ENCODE measurements at places on chromosomes 4 and X.

- DNase-seq, result no peak
Observed at GRCh38 chr4:176052744-176053143, 12.9 kb upstream of the WDR17 start.

DNA sequence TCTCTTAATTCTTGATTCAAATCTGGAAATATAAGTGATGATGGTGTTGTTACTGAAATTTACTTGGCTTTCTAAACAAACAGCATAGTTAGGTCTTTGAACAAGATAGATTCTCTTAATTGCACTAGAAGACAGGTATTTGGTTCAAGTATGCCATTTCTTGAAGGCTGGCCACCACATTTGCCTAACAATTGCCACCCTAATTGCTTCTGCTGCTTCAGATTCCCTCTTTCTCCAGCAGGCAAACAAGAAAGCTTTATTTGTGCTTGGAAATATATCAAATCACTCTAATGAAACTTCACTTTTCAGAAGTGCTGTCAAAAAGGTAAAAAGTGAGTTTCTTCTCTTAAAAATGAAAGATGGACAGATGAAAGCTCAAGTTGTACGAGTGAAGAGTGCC is 418.6 kb downstream of the INPP4B start:
- no peak for DNase-seq

DNA sequence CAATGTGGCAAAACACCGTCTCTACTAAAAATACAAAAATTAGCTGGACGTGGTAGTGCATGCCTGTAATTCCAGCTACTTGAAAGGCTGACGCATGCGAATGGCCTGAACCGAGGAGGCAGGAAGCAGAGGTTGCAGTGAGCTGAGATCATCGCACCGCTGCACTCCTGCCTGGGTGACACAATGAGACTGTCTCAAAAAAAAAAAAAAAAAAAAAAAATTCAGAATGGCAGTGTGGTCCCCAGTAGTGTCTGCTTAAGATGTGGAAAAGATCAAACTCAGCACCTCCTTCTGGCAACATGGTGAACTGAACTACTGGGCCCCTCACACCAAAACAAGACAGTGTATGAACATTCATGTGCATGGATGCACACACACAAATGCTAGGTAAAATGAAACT is 32.2 kb downstream of the SMS start:
- peak; percentile 44 for DNase-seq

GRCh38 chr4:113179996-113180395 is 130.5 kb downstream of the ANK2 start:
- no peak for DNase-seq

- no peak for DNase-seq
Observed at GRCh38 chr4:158450741-158451140, 70.9 kb upstream of the RXFP1 start.

GRCh38 chrX:149453030-149453429 is 52.1 kb downstream of the IDS start:
- DNase-seq, result no peak

DNA sequence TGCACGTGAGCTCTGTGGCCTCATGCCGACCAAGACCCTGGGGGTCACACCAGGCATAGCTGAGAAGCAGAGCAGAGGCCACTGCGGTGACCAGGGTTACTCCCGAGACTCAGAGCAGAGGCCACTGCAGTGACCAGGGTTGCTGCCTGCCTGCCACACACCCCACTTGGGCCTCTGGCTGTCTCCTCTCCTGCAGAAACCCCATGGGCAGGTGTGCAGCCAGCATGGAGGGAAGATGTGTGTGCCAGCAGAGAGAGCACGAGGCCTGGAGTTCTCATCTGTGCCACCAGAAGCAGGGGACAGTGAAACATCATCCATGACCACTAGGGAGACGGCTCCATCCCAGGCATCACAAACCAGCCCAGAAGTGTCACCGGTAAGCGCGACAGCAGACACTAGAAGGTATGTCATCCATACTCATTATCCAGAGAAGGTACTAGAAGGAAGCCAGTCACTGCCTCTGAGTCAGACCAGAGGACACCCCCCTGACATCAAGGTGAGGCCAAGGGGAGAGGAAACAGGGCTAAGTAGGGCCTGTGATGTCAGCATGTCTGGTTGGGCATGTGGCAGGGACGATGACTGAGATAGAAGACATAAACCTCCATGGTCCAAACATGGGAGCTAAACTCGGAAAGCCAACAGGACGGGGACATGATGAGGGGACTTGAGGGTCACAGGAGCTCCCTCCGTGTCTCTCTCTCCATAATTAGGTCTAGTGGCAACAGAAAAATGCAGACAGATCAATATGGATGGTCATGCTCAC is 24.2 kb upstream of the SPON2 start:
- DNase-seq, result no peak

- DNase-seq, result no peak
Observed at GRCh38 chr4:17347445-17347844, 164.4 kb downstream of the QDPR start.

- no peak for DNase-seq
Observed at GRCh38 chrX:68895778-68896177, 67.0 kb downstream of the EFNB1 start.

DNA sequence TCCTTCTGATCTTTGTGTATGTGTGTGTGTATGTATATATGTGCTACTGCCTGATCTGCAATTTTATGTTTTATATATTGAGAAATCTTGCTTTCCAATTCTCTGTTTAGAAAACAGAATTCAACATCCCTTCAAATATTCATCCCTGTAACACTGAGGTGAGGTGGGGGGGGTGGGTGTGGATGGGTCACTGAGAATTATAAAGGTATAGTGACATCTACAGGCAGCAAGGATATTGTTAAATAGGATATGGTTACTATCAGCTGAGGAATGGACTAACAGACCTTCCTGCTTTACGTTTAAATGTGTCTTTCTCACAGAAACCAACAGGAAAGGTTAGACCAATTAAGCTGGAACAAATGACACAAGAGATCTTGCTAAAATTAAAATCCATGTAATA is 19.0 kb upstream of the MAGEB2 start:
- DNase-seq, result no peak

DNA sequence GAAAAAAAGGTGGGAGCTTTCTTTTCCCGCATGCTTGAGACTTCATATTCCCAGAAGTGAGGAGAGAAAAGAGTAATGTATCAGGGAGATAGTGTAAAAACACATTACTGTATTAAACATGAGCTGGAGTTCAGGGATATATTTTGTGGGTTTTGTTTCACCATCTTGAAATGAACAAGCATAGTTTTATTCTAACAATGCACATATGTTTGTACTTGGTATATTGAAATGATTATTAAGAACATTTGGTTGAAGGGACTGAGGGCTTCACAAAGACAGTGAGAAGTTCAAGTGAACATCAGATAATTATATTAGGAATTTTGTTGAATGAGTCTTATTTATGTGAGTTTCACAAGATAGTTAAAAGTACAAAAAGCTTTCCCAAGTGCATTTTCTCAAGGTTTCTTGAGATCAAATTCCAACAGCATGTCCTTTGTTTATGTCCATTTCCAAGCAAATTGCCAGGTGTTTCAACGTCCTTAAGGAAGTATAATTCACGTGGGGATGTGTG is 368.8 kb downstream of the ANKRD50 start:
- no peak for DNase-seq

DNA sequence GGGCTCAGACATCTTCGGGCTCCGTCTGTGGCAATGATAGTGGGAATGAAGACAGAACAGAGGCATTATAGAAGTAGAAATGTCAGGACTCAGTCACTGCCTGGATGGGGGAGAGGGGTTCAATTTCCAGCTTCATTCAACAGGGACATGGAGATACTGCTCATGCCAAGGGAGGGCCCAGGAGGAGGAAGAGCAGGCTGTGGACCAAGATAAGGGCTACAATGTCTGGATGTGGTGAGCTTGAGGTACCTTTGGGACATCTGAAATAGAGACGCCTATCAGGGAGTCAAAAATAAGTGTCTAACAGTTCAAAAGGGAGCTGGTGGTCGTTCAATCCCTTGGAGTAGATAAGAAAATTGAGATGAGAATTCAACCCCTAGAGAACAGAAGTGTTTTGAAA is 34.5 kb downstream of the ELF4 start:
- DNase-seq, result no peak

DNA sequence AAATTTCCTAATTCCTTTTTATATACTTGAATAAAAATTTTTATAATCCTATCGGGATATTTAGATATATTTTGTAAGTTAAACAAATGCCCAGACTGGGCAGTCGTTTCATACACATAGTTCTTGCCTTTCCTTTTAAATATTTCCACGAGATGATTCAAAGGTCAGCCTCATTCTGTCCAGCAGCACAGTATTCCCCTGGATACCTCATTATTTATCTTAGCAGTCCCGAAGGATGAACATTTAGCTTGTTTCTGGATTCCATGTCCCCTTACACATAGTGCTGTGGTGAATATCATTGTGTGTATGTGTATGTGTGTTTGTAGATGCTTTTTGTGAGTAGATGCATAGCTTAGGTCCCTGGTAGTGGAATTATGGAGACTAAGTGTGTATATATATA is 38.3 kb downstream of the RAPGEF2 start:
- DNase-seq, result no peak

GRCh38 chr4:41420541-41420940 is 117.4 kb upstream of the LIMCH1 start:
- no peak for DNase-seq

- no peak for DNase-seq
Observed at GRCh38 chr4:6225469-6225868, 25.1 kb upstream of the JAKMIP1 start.

- no peak for DNase-seq
Observed at GRCh38 chr4:113145519-113146291, 96.3 kb downstream of the ANK2 start.

- DNase-seq, result no peak
Observed at GRCh38 chr4:70559924-70560323, 32.1 kb upstream of the AMBN start.

DNA sequence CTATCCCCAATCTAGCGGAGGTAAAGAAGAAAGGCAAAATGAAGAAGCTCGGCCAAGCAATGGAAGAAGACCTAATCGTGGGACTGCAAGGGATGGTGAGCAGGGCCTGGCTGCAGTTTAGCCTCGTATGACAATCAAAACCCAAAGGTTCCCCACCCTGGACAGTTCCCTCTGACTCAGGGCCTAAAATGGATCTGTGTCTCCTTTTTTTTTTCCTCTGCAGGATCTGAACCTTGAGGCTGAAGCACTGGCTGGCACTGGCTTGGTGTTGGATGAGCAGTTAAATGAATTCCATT is 986 bp downstream of the HDAC6 start:
- no peak for DNase-seq

DNA sequence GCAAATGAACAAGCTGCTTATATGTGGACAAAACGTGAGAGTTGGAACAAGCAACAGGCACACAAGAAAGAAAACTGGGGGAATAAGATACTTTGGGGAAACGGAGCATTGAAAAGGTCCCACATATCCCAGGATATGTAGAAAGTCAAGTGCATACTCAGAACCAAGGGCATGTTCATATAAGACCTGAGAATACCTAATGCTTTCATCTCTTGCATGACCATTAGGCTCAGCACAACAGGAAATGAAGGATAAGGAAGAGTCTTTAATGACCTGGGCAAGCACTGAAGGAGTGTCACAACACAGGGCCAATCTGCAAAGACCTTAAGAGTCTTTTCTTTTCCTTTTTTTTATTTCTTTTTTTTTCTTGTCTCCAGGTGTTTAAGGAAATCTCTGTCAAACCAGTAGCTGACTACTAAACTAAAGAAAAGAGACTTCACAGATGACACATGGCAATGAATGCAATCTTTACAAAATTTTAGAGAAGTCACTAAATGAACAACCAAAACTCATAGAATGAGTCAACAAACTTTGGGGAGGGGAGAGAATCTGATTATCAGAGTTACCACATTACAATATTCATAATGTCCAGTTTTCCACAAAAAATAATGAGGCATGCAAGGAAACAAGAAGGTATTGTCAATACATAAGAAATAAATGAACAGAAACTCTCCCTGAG is 67.9 kb upstream of the STK26 start:
- no peak for DNase-seq

DNA sequence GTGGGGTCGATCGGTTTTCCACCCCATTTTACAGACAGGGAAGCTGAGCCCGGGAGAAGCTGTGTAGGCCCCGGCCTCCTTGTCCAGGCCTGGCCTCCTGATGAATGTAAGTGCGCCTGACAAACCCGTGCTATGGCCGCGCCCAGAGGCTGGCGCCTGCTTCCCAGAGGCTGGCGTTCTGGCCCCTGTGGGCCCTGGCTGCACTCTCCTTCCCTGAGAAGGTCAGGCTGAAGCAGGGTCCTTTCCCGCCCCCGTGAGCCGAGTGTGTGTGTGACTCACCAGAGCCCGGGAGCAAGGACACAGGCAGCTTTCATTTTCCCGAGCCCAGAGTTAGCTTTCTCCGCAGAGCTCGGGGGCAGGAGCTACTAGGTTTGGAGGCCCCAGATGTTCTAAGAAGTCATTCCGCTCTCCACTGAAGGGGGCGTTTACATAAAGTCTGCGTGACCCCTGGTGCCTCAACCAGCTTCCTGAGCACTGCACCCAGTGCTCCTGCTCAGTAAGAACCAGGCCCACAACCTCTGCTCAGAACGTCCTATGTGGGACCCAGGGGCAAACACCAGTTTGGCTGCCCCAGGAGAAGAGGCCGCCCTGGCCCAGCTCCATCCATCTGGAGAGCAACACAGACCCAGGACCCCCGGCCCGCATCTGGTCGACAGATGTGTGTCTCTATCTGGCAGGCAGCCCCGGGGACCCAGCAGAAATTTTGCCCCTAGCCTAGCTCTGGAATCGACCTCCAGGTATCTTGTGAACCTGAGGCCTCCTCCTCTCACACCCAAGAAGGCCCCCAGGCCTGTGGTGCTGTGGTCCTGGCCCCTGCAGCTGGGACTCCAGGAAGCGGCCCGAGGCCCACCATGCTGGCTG is 13.6 kb downstream of the UVSSA start:
- no peak for DNase-seq

DNA sequence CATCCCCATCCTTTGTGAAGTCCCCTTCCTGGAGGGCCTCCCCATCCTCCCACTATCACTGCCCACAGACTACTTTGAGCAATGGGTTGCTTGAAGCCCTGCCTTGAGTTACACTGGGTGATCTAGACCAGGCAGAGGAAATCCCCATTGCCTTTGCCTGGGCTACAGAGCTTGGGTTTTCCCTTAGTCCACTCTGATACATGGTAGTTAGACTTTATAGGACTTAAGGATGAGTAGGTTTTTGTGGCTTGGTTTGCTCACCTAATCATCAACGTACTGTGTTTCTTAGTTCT is 56.6 kb downstream of the TMEM131L start:
- no peak for DNase-seq

- DNase-seq, result no peak
Observed at GRCh38 chr4:33162122-33162521, 2442.0 kb downstream of the PCDH7 start.

DNA sequence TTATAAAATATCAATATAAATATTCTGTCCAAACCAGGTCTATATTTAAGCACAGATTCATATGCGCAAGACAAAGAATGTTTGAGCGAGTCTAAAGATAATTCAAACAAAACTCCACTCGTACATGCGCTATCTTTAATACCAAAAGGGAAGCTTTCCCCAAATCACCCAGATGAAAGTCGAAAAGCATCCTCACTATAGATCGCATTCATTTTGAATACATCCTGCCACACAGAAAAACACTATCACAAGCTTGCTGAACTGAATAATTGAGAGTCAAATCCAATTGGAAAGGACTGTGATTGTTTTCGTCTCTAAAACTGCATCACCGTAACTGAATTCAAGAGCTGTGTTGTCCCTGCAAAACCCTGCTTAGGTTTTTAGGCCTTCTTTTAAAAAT is 685 bp downstream of the TASL start:
- no peak for DNase-seq
